Inflammatory macrophage treated with lipopolysaccharide for 4 hours (primary cell): ENCODE measurements at places on chromosomes 7 and 10.

GRCh38 chr10:79982362-79982800 lies 33.5 kb upstream of the SFTPD start:
- no peak for DNase-seq

DNA sequence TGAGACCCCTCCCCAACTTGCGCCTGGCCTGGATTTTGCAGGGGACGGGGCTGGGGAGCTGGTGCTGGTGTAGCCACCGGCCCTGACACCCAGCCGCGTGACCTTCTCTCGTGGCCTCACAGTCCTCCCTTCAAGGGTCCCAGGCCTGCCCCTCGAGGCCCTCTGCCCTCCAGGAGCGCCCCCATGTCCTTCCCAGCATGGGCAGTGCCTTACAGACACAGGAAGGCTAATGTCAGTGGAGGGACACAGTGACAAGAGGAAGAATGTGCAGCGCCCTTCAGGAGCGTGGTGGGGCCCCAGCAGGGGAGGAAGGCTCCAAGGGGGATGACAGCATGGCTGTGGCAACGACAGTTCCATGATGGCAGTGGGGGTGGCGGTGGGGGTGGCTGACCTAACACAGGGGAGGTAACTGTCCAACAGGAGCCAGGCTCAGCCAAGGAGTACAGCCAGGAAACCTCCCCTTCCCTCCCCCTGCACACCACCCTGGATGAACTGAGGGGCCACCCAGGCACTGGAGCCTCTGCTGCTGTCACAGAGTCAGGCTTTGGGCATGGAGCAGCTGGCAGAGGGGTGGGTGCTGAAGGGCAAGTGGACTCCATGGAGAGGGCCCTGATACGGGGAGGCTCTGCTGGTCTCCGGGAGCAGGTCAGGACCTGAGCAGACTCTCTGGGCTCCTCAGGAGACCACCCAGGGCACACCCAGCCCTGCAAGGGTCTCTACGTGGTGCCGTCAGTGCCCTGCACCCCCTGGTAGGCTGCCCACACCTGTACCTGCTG lies 76.0 kb upstream of the RET start:
- no peak for DNase-seq

GRCh38 chr10:50360077-50360850 lies 108.9 kb upstream of the ASAH2 start:
- DNase-seq, result no peak

GRCh38 chr7:501526-501925 lies 18.1 kb downstream of the PDGFA start:
- no peak for DNase-seq

DNA sequence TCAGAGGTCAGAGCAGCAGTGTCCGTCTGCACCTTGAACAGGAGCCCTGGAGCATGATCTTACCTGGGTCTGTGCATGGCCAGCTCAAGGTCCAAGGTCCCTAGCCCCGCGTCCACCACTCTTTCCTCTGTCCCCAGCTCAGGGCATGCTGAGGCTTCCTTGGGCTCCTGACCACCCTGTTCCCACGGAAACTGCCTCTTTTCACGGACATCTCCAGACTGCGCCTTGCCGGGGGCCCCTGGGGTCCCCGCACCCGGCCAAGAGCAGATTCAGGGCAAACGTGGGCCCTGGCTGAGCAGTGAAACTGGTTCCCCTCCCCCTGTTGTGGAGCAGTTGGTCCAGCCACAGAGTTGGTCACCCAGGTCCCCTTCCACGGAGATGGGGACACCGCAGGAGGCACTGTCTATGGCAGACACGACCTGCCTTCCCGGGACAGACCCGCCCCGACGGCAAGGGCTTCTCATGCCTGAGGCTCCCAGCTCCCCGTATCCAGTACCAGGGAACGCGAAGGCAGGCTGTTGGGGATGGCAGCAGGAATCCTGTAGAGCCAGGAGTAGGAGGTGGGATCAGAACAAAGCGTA lies 217.4 kb upstream of the PPP2R2D start:
- DNase-seq, result no peak

- no peak for DNase-seq
Observed at GRCh38 chr10:104824380-104825006, 183.4 kb downstream of the SORCS3 start.

DNA sequence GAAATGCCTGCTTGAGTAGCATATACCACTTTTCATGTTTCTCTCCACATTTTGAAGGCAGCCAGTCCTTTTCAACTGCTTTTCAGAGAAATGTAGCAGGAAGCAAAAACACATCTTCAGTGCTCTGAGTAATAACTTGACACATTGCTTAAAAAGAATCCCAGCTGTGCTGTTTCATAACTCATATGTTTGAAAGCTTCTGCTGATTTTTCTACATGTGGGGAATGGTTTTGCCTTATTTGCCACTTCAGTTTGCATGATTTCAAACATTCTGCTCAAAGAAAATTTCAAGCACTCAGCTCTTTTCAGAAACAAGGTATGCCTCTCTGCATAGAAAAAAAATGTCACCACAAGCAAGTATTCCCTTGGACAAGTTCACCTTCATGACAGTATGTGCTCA lies 732.8 kb downstream of the POM121L12 start:
- no peak for DNase-seq

- no peak for DNase-seq
Observed at GRCh38 chr7:50399206-50399605, 50.9 kb downstream of the FIGNL1 start.

DNA sequence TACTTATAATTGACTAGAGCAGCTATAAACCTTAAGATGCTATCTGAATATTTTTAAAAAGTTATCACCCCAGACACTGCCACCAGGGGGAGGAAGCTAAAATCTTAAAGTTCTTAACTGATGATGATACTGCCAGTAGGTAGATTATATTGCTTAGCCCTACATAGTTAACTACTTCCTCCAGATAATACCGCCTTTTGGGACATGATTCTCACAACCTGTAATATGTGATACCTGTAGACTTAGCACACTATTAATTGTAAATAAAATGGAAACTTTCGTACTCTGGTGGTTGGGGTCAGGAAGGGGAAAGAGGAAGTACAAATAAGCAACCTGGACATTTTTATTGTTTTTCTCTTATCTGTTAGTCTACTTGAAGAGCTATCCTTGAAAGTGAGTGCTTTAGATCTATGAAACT lies 268.9 kb downstream of the ADK start:
- peak; percentile 27 for DNase-seq

DNA sequence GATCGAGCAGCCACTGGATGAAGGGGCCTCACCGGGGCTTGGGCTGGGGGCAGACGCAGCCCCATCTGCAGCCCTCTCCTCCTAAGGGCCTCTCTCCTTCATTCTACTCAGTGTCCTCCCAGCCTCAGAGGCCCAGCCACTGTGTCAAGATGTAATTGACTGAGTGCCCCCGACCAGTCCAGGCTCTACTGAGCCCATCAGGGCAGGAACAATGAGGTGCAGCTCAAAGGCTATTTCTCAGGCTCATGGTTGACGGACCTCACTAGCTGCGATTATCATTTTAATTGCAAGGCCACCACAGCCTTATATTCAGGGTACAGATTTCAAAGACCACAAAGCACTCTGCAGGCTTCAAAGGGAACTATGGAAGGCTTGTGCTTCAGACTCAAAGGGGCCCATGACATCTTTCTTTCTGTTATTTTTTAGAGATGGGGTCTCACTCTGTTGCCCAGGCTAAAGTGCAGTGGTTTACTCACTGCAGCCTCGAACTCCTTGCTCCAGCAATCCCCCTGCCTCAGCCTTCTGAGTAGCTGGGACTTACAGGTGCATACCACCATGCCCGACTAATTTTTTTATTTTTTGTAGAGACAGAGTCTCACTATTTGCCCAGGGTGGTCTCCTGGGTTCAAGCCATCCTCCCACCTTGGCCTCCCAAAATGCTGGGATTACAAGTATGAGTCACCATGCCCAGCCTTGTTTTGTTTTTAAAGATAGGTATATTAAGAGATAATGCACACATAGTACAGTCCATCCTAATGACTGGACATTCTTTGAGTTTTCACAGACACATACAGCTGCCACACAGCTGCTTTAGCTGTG lies 23.7 kb downstream of the SLC29A3 start:
- no peak for DNase-seq

- DNase-seq, result peak; percentile 46
Observed at GRCh38 chr7:77940647-77941046, 142.1 kb downstream of the PHTF2 start.

- DNase-seq, result no peak
Observed at GRCh38 chr7:21656081-21656480, 113.2 kb downstream of the DNAH11 start.

GRCh38 chr10:52491246-52491995 lies 177.3 kb downstream of the DKK1 start:
- no peak for DNase-seq

DNA sequence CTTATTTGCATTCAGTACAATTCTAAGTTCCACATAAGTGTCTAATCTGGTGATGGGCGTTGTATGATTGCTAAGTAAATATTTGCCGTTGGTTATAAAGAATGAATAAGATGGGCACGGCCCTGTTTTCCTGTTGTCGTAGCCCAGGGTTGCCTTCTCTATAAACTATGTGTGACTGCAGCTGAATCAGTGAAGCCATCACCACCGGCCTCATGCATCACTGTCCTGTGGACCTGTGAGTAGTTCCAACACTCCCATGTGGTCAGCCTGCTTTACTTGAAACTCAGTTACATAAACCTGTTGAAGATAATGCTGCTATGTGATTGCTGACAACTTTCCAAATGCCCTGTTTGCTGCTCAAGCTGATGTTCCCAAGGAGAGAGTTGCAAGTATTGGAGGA lies 21.6 kb upstream of the KLF6 start:
- DNase-seq, result peak; percentile 27

- peak; percentile 11 for DNase-seq
Observed at GRCh38 chr7:105210721-105211205, 178.0 kb downstream of the SRPK2 start.

- DNase-seq, result no peak
Observed at GRCh38 chr7:81682873-81683272, 87.0 kb downstream of the HGF start.

- DNase-seq, result no peak
Observed at GRCh38 chr7:66198469-66198868, 6.7 kb upstream of the TPST1 start.

DNA sequence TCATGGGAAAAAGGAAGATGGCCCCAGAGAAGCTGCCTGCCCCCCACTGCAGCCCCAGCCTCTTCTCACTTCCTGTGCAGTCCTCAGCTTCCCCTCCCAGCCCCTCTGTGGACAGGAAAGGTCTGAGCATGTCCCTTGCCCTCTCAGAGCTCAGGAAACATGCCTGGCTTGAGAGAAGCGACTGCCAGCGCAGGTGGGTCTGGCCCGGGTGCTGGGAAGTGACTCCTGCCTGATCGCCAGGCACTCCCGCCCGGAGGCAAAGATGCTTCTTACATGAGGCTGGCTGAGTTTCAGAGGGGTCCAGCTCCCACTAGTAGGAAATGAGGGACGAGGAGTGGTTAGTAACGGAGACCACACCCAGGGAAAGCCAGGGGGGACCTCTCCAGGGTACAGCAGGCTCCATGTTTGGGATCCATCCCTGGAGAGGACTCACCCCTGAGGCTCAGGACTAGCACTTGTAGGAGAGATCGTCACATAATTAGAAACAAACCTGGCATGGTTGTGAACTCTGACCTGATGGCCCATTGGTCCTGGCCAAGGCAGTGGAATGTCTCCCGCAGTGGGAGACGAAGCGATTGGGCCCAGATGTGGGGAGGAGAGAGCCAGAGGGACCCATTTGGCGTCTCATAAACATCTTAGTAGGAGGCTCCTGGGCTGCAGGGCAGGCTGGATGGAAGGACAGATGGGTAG lies 12.3 kb downstream of the ELN start:
- DNase-seq, result no peak

DNA sequence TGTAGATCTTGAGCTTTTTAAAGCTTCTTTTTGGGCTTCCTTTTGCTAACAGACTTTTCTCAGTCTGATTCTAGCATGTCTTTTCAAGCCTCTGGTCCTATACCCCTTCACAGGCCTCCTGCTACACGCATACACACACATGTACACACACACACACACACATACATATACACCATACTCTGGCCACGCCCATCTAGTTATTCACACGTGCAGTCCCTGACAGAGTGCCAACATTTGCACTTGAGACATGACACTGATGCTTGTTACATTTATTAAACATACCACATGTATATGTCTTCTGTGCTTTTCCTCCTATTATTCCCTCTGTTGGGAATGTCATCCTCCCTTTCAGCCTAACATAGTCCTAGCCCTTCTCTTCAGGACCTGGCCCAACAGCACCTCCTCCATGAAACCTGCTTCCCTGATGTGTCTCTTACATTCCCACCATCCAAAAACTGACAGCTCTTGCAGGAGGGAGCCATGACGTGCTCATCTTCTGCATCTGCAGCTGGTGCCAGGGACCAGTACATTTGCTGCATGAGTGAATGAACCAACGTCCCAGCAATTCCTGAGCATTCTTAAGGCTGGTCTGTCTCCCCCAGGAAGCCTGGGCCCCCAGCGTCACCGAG lies 222.1 kb downstream of the ARHGAP12 start:
- DNase-seq, result no peak

GRCh38 chr7:45416846-45417245 lies 157.3 kb upstream of the ADCY1 start:
- DNase-seq, result no peak

DNA sequence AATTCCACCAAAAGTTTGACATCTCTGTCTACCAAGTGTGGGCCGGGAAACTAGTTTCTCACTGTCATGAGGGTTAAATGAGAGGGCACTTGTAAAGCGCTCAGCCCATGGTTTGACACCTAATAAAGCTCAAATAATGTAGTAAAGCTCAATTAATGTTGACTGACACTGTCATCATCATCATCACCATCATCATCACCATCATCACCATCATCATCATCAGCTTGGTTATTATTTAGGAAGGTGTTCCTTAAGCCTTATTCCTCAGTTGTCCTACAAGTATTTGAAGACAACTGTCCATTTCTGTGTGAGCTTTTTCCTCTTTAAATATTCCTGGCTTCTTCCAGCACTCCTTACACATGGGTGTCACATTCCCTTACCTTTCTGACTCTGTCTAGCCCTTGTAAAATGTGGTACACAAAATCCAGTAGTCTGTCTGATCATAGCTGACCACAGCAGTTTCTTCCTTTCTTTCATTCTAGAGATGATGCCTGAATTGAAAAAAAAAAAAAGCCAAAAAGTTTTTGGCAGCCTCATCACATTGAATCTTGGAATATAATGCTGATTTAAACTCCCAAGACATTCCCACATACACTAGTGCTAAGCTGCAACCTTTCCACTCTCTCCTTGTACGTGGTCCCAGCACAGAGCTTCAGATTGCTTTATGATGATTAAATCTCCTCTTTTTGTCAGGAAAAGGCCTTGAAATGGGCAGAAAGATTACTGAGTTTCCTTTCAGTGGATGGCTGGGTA lies 40.6 kb upstream of the SEPHS1 start:
- DNase-seq, result no peak

DNA sequence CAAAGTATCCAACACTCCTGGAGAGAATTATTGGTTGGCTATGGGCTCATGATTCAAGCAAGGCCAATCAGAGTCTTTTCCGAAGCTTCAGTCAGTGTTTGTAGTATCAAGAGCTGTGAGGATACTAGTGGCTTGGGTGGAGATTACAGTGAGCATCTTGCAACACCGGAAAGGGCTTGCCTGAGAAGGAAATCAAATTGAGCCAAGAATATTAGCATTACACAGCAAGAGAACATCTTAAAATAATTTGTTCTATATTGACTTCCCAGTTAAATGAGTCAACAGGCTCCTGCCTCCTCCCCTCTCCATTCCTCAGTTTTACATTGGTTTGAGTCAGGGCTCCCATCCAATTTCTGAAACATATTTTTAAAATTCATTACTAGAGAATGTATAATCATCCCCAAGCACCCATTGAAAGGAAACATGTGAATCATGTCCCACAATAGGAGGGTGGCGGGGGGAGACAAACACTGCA lies 127.4 kb downstream of the ELAPOR2 start:
- DNase-seq, result no peak

- no peak for DNase-seq
Observed at GRCh38 chr7:155423337-155424285, 34.3 kb upstream of the EN2 start.
